ENCODE measurements at places on chromosomes 6 and 20.

- DNase-seq, result peak; percentile 35
Observed at GRCh38 chr20:32155017-32155981, 45.8 kb downstream of the TM9SF4 start.

GRCh38 chr20:63617092-63617875 lies 9.6 kb downstream of the GMEB2 start:
- no peak for DNase-seq

DNA sequence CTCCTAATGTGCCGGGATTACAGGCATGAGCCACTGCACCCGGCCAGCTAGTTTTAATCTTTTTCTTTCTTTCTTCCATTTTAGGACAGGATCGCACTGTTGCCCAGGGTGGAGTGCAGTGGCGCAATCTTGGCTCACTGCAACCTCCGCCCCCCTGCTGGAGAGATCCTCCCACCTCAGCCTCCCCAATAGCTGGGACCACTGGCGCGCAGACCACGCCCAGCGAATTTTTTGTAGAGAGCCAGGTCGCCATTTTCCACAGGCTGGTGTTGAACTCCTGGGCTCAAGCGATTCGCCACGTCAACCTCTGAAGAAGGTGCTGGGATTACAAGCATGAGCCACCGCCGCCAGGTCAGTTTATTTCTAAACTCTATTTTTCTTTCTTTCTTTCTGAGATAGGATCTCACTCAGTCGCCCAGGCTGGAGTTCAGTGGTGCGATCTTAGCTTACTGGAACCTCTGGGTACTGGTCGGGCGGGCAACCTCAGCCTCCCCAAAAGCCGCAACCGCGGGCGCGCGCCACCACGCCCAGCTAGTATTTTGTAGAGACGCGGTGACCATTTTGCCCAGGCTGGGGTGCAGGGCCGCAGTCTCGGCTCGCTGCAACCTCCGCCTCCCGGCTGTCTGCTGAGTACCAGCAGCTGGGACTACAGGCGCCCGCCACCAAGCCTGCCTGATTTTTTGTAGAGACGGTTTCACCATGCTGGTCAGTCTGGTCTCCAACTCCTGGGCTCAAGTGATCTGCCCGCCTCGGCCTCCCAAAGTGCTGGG lies 20.0 kb upstream of the LIN28B start:
- DNase-seq, result no peak

GRCh38 chr6:81700414-81700813 lies 52.1 kb downstream of the TENT5A start:
- no peak for DNase-seq

DNA sequence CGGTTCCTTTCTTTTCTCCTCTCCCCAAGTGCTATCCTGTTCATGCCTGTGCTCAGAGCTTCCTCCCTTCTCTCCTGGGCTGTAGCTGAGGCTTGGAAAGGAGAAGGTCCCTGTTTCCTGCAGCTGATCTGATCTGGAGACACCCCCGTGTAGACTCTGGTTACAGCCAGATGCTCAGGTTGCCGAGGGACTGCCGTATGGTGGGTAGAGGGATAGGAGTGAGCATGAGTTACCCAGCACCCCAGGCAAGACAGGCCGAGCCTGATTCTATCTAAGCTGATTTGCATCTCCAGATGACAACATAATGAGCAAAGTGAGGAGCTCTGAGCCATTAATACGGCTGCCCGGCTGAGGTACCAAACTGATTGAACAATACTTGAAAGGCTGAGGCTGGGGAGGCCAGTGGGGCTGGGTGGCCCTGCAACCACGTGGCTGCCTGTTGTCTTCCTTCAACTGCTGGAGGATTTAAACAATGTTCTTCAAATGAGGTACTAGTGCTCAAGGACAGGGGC lies 91.8 kb downstream of the ASXL1 start:
- DNase-seq, result no peak
